ENCODE measurements at places on chromosomes 11 and 22. TPM values are rescaled to one million over a fixed set of nuclear protein-coding genes. Genes with fewer than 3 reads are reported as not detected.

Gene SLC43A3
- 22.4 TPM for total RNA-seq

GRCh38 chr11:84583106-84583505 lies 1044.0 kb downstream of the DLG2 start:
- no peak for DNase-seq

DNA sequence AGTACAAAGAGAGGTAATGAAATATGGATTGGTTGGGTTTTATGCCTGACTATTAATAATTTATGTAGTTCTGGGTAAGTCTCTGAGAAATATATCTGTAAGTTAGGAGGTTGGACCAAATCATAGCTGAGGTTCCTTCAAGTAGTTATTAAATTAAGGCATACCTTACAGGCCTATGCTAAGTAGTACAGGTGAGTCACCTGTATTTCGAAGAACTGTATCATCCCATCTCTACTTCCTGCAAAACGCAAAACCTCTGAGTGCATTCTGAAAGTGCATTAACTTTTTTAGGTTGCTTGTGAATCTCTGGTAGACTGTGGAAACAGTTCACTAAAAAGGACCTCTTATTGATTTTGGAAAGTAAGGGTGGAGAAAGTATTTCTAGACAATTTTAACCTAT lies 37.1 kb downstream of the APOL5 start:
- no peak for DNase-seq

- no peak for DNase-seq
Measured at GRCh38 chr11:107563702-107564101, 1.8 kb downstream of the ALKBH8 start.

All from Right ventricle myocardium inferior (tissue), 1 donor.